Lung microvascular endothelial cell (primary cell): ENCODE measurements at places on chromosomes 6 and 20.

DNA sequence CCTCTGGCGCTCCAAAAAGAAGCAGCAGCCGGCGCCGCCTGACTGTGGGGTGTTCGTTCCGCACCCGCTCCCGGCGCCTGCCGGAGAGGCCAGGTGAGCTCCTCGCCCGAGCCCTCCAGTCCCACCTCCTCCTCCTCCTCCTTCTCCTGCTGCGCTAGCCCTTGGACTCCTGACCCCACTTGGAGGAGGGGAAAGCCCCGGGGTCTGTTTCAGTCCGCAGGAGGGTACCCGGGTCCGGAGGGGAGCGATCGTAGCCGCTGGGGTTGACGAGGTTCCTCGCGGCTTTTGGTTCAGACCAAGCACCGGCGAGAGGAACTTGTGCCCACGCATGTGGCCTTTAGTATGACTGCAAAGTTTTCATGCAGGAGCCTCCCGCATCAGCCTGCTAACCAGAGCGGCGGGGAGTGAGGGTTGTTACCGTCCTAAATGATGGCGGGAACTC, 493 bp downstream of the CRYBG1 start:
- DNase-seq = no peak

DNA sequence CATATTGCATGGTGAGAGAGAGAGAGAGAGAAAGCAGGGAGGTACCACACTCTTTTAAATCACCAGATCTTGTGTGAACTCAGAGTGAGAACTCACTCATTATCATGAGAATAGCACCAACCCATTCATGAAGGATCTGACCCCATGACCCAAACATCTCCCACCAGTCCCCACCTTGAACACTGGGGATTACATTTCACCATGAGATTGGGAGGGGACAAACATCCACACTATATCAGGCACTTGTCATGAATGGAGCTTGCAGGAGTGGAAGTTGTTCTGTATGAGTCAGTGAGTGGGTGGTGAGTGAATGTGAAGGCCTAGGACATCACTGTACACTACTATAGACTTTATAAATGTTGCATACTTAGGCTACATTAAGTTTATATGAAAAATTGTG, 47.7 kb upstream of the RNF182 start:
- DNase-seq = no peak

DNA sequence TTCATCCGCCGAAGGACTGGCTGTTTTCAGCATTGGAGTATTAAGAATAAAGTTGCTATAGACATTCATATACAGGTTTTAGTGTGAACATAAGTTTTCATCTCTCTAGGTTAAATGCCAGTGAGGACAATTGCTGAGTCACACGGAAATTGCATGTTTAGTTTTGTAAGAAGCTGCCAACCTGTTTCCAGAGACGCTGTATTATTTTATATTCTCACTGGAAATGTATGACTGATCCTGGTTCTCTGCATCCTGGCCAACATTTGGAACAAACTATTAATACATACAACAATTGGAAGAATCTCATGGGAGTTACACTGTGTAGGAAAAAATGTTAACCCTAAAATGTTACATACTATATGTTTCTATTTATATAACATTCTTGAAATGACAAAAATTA, 16.7 kb upstream of the TGM6 start:
- DNase-seq = peak; percentile 69

GRCh38 chr6:139474145-139475108, 100.0 kb upstream of the CITED2 start:
- DNase-seq = no peak

GRCh38 chr6:108106261-108106660, 31.7 kb upstream of the OSTM1 start:
- no peak for DNase-seq

DNA sequence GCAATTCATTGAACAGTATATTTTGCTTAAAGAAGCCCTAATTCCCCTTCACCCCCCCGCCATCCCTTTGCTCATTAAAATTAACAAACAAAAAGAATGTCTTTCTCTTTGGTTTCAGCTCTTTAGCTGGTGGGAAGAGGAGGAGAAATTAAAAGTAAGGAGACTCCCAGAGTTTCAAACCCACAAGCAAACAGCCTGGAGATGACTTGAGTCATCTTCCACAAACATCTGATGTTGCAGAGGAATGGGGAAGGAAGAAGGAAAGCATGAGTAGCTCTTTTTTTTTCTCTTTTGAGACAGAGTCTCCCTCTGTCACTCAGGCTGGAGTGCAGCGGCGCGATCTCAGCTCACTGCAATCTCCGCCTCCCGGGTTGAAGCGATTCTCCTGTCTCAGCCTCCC, 189.6 kb downstream of the ADAT2 start:
- no peak for DNase-seq

DNA sequence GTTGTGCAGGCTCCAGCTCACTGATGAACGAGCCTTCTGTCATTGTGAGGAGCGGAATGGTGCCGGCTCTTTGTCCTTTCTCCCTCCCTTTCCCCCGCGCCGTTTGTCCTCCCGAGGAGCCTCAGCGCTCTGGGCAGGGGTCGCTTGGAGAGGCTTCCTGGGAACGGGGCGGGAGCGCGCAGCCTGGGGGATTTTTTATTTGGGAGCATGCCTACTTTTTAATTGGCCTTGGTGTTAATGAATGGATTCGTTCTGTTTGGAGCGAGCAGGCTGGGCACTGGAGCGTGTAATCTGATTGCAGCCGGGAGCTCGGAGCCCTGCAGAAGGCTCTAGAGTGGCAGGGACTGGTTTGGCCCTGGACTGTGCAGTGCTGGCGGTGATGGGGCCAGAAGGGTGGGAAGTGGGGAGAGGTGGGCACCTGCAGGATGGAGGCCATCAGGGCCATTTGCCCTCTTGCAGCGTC, 118.8 kb downstream of the CDH4 start:
- DNase-seq = no peak

DNA sequence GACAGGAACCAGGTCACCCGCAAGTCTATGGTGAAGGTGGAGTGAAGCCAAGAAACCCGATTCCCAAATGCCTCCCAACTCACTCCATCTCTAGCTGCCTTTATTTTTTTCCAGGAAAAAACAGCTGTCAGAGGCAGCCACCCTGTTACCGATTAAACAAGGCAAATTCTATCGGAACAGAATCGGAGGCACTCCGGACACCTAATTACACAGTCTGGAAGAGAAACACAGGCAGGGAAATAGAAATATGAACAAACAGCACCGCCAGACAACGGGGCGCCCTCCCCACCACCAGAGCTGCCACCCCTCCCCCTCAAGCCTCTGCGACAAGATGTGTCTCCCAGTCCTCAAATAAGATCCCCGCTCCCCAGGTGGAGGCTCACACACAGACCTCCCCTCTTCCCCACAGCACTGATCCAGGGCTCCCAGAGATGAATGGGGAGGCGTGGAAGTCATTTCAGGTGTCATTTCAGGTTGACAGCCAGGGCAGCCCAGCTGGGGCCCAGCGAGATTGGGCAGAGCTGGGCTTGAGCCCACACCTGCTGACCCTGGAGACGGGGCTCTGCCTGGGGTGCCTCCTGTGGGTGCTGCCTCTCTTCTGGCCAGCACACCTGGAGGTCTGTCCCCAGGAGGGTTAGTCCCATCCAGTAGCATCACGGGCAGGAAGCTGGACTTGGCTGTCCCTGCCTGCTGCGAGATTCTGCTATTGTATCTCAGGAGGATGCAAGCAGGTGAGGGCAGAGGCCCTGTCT, 19.8 kb upstream of the VSTM2L start:
- no peak for DNase-seq

DNA sequence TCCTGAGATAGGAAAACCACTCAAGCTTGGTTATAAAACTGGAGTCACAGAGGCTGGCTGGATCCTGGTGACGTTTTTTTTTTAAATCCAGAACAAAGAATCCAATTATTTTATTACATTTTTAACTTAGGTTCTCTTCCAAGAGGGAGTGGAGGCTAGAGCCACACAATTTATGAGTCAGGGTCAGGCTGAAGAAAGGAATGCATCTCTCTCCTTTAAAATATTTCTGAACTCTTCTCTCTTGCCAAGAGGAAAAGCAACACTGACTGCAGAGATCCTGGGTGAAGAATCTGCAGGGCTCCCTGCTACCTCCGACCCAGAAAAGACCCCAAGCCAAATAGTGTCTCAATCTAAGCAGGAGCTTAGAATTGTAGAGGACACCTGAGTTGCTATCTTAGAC, 88.5 kb upstream of the SSTR4 start:
- no peak for DNase-seq

GRCh38 chr6:39082310-39082709, 32.7 kb downstream of the SAYSD1 start:
- DNase-seq = no peak

DNA sequence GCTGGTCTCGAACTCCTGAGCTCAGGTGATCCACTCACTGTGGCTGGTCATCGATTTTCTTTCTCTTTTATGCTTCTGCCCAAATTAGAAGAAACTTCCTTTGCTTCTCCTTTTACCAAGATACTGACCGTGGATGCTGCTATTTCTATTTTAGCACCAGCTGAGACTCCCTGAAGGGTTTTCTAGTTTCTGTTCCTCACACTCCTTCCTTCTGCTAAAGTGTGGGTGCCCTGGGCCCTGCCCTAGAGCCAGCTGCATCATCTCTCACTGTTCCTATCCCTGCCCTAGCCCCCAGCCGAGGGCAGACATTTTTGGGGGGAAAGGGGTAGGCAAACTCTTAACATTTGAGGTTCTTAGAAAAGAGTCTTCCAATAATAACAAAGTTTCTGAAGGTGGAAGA, 6.3 kb downstream of the SMOC2 start:
- DNase-seq = no peak

DNA sequence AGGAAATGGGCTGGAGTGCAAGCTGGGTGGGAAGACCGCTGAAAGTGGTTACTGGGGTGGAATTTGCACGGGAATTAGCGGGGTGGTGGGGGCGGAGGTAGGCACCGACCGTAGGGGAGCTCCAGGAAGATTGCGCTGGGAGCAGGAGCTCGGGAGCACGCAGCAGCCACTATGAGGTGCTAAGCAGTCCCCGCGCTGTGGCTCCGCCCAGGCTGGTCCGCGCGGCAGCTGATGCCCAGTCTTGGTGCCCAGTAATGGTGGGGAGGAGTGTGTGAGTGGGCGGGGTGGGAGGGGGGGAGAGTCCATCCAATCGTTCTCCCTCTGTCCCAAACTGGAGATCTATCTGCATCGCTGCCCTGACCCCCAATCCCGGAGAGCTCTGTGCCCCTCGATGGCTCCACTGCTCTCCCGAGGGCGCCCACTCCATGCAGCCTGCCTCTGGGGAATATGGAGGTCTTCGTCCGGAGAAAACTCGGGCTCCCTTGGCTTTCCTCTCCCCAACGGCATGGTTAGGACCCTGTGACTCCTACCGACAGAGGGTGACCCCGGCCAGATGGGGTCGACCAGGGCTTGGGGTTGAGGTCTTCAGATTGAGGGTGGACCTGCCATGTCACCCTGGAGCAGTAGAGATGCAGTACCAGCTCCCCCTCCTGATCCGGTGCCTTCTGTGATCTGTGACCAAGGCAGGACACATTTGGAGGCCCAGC, 5.3 kb downstream of the TP53TG5 start:
- DNase-seq = no peak

DNA sequence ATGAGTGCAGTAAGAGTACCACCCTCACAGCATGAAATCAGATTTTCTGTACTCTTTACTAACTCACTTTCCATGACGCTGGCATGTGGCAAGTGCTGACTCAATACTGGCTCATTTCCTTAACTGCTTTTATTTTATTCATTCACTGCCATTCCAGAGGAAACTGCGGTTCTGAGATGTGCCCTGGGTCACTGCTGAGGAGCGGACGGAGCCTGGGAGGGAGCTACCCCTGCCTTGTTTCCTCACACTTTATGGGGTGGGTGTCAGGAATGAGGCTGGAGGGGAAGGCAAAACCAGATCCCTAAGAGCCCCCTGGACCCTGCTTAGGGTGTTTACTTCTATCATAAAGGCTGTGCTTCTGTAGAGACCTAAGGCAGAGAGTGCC, 14.4 kb downstream of the NT5E start:
- peak; percentile 98 for DNase-seq

- no peak for DNase-seq
Measured at GRCh38 chr20:46364670-46365486, 41.5 kb downstream of the ELMO2 start.

GRCh38 chr6:33987531-33988021, 158.3 kb downstream of the GRM4 start:
- no peak for DNase-seq

DNA sequence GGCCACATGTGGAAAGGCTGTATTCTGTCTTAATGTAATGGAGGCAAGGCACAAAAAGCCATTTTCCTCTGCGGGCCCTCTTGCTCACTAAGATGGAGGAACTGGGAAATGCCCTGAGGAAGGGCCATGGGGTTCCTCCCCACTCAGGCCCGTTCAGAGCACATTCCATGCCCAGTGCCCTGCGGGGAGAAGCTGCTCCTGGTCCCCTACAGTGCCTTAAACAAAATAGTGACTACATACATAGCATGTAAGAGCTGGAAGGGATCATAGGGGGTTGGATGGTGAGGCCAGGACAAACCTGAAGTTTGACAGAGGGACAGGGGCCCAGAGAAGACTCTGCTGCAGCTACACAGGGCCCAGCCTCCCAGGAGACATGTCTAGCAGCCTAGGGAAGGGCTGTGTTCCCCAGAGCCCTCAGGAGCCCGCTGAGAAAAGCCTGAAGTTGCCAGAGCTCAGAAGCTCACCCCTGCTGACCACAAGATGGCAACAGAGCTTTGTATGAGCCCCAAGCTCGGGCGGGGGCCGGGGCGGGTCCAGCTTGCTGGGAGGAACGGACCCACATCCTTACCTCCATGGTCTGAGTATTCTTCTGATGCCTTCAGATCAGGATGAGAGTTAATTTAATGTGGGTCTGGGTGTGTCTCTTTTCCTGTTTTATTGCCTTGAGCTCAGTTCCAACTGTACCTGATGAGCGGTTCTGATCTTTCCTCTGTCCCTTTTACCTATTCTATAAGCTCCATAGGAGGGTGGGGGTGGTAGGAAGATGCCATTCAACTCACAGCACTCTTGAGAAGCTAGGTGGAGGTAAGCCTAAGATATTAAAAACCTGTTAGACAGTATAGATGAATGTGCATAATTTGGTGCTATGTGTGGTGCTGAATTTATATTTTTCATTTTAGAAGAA, 242.9 kb downstream of the CDC5L start:
- DNase-seq = peak; percentile 33

DNA sequence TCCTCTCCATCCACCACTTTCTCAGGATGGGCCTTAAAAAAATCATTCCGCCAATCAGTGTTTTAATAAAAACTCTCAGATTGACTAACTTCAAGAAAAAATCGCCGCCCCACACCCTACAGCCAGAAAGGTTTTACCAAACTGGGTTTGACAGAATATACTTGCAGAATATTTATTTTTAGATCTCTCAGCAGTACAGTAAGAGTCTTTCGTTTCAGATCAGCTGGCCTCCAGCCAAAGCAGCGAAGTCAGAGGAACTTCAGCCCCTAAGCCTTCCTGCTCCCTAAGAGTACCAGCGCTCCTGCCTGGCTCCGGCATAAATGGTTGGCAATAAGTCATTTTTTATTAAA, 24.7 kb downstream of the TBC1D7 start:
- DNase-seq = no peak

DNA sequence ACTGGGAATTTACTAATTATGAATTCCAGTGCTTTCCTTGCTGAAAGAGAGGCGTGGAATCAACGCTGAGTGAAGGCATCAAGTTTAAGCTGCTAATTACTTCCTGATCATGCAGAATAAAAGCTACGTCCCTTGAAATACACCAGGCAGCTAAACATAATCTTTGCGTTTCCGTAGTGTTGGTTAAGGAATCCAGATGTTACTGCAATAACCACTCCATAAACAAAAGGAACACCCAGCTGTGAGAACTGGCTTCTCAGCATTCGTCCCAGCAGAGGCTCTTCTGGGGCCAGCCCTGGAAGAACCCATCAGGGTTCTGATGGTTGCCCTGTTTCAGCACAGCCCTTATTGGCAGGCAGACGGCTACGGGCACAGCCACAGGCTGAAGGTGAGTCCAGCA, 111.4 kb downstream of the CDH26 start:
- DNase-seq = no peak
